Hindlimb muscle (tissue), 1 donor: ENCODE measurements at places on chromosomes 5 and 9. TPM values are rescaled to one million over a fixed set of nuclear protein-coding genes. Genes with fewer than 3 reads are reported as not detected.
A peak's percentile ranks its signal among the peaks of the same experiment; 100 is the strongest.

- no peak for DNase-seq
Measured at GRCh38 chr5:172104801-172105701, 83.0 kb downstream of the STK10 start.

- DNase-seq: no peak
Measured at GRCh38 chr9:127182901-127183746, 60.7 kb upstream of the ANGPTL2 start.

DNA sequence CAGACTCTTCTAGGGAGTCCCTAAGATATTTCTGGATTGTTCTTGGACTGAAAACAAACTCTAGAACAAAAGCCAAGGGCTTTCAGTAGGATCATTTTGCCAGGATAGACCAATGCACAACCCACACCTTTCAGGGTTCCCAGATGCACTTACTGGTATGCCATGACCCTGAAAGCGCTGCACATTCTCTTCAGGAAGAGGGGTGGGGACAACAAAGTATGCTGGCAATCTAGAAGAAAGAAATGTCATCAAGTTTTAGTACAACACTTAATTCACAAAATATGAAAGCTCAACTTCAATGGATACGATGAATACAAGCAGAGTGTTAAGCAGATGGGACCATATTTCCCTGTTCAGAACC, 57.2 kb downstream of the MTMR12 start:
- no peak for DNase-seq

- no peak for DNase-seq
Measured at GRCh38 chr9:108559432-108559831, 296.4 kb downstream of the ACTL7B start.

ST8SIA4 gene
- polyA plus RNA-seq: 6.7 TPM

DNA sequence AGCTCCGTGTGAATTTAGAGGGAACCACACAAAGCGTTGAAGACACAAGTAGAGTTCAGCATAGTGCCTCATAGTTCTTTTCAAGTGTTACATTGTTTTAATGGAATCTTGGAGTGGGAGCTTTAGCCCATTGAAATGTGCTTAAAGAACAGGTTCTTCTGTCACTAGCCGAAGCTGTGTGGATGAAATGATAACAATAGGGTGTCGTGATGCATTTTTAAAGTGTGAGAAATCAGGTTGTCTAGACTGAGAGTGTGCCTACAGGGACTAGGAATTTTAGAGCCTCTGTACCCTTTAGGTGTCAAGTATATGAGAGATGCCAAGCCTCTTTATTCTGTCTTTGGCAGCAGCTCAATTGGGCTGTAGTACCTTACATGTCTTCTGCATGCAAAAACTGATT, 83.0 kb downstream of the NDUFS4 start:
- DNase-seq: no peak

CHSY3 gene
- 4.4 TPM for polyA plus RNA-seq

DNA sequence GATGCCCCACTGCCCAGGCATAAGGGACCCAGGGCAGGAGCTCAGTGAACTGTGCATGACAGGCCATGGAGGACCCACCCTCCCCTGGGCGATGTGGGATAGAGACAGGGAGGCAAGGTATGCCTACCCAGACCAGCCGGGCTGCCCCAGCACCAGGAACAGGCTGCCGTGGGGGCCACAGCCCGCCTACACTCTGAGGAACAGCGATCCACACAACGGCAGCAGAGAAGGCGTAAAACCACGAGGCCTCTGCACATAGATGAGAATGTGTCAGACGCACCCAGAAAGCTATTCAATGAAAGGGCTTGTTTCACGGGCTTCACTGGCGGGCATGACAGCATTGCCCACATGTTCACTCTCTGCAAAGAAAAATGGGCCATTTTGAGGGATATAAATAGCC, 49.5 kb downstream of the SEMA4D start:
- DNase-seq: no peak

- DNase-seq: no peak
Measured at GRCh38 chr9:116100711-116101121, 52.9 kb upstream of the PAPPA start.

GRCh38 chr5:128234928-128235641, 151.5 kb downstream of the SLC12A2 start:
- DNase-seq: no peak

DNA sequence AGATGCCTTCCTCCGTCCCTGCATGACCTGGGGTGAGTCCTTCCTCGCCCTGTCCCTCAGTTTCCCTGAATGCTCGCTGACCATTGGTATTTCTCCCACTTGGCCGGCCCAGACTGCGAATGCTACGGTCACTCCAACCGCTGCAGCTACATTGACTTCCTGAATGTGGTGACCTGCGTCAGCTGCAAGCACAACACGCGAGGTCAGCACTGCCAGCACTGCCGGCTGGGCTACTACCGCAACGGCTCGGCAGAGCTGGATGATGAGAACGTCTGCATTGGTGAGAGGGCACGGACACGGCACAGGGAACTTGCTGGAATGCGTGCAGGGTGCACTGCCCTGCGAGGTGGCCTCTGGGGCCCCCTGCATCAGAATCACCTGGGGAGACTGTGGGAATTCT, 77.1 kb downstream of the NTNG2 start:
- no peak for DNase-seq

DNA sequence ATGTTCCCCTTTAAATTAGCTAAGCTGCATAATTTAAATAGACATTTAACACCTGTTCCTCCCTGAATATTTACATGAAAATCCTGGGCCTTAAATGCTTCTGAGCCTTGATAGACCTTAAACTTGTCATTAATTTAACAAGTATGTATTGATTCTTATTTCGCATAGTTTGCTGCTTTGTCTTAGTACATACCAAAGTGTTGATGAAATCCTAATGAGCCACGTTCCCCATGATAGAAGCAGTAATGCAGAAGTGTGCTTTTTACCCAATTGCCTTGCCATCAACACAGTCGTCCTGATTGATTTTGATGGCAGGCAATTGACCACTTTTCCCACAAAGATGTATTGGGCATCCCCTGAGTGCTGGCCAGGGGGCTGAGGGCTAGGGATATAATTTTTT, 213.5 kb downstream of the SGCD start:
- no peak for DNase-seq

- DNase-seq: peak; percentile 71
Measured at GRCh38 chr5:151115272-151115905, 34.6 kb upstream of the TNIP1 start.

- DNase-seq: no peak
Measured at GRCh38 chr5:80962630-80963520, 2.7 kb downstream of the RASGRF2 start.

- no peak for DNase-seq
Measured at GRCh38 chr9:113125386-113126035, 25.3 kb upstream of the SLC31A2 start.

DNA sequence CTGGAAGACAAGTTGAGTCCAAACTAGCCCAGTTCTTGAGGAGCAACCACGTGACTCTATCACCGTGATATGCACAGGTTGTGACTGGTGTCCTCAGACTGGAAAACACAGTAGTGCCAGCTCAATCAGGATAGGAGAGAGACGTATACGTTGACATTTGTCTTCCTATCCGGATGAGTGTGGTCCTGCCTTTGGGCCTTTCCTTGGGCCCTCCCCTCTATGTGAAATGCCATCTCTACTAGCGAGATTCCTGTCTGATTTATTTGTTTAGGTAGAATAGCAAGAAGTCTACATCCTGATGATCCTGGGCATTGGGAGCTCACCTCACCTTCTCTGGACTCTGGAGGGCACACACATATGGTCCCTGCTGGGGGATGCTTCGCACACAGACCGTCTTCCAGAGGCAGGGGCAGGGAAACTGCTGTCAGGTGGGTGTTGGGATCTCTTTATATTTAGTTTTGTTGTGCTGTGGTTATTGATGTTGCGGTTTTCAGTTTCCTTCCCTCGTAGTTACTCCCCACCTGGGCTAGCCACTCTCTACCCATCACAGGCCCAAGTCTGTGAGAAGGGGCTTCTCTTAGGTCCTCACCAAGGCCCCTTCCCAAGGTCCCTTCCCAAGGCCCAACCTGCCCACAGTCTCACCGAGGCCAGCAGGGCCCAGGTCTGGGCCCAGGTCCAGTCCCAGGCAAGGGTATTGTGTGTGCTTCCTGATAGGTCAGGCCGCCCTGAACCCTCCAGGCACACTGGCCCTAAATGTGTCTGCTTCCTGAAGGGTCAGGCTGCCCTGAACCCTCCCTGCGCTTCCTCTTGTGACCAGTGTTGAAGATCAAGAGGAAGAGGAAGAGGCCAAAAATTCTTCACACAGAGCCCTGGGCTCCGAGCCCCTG, 19.0 kb upstream of the SPINK4 start:
- no peak for DNase-seq

- DNase-seq: no peak
Measured at GRCh38 chr5:88606626-88607025, 276.4 kb downstream of the MEF2C start.

GRCh38 chr9:89774858-89775370, 170.1 kb downstream of the GADD45G start:
- no peak for DNase-seq

DNA sequence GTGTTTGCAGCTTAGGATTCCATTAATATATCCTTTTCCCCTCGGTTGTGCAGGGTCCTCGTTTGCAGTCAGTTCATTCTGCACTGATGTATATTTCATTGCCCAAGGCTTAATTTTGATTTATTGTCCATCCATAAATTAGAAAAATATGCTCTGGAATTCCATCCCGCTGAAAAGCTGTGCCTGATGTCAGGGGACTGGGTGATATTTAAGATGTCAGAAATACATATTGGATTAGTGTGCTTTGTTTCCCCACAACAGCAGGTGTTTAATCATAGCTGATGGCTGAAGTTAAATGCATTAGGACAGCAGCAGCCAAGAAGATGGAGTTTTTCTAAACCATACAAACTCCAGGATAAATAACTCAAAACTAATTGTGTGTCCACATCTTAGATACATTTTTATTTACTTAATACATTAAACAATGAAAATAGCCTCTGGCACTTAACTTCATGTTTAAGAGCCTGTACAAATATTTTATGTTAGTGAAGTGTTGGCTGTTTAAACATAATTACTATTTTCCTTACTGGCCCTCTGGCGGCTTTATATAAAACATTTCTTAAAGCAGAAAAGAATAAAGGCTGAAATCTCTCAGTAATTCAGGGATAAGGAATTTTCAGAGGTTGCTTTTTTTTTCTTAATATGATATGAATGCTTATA, 170.4 kb upstream of the TBCA start:
- DNase-seq: no peak

DNA sequence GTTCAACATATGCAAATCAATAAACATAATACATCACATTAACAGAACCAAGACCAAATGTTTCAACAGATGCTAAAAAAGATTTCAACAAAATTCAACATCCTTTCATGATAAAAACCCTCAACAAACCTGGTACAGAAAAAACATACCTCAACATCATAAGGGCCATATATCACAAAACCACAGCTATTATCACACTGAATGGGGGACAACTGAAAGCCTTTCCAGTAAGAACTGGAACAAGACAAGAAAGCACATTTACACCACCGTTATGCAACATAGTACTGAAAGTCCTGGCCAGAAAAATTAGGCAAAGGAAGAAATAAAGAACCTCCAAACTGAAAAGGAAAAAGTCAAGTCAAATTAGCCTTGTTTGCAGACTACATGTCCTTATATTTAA, 93.6 kb downstream of the DTWD2 start:
- no peak for DNase-seq

DNA sequence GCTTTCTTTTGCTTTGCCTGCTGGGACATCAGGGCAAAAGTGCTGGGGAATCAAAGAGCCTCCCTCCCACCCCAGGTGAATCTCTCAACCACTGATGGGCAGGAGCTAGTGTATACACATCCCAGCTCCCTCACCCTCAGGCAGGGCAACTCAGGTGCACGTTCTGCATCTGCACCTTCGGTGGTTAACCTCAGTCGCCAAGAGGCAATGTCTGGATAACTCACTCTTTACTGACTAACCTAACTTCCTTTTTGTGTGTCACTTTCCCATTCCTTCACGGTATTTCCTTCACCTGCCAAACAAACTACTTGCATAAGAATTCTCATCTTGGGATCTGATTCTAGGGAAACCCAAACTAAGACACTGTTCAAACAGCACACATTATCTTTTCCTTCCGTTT, 26.3 kb downstream of the CNTFR start:
- DNase-seq: no peak

DNA sequence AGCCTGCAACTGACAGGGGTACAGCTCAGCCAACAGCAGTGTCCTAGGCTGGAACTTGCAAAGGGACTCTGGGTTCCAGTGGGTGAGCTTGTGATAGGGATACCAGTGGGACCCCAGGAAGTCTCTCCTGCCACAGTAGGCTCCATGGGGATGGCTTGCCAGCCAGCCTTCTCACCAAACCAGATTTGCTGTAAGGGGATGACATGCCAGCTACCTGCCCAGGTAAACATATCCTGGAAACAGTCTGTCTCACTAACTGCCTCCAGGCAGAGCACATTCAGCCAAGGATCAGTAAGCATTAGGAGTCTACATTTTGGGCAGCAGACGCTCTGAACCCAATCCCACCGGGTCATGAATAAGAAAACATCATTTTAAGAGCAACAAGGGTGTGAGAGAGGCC, 49.9 kb downstream of the SIL1 start:
- DNase-seq: no peak

KIF12 gene
- polyA plus RNA-seq: 0.52 TPM

DNA sequence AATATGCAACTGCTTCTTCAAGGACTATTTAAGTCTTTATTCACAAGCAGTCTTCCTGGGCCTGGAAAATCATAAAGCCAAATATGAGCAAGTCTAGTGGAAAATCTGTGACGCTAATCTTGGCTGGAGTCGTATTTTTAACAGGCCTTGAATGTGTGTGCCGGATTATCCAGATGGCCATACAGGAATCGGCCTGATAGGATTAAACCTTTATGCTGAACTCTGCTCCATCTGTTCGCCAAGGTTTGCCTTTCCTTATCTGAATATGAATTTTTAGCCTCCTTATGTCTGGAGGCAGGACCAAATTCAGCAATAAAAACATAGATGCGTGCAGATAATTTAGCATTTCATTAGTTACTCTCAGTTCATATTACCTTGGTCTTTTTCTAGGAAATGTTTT, 294.5 kb downstream of the EBF1 start:
- peak; percentile 94 for DNase-seq

GFPT2 gene
- 10.8 TPM for polyA plus RNA-seq

GRCh38 chr5:39485079-39485478, 60.3 kb upstream of the DAB2 start:
- DNase-seq: no peak

DNA sequence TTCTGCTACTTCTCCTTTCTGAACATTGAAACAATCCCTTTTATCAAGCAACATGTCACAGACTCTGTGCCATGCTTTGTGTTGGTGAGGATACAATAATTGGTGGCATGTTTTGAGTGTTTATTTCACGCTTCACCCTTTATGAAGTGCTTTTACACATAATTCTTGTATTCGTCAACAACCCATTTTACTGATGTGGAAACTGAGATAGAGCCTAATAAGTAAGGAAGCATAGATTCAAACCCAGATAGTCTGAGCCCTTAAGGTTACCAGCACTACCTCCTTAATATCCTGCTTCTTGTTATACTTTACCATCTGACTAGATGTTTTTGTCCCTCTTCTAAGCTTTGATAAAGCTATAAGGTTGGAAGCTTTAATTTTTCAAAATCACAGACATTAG, 49.3 kb upstream of the TTC23L start:
- DNase-seq: no peak

GRCh38 chr5:61575103-61575502, 243.0 kb downstream of the ZSWIM6 start:
- no peak for DNase-seq

GRCh38 chr5:25150819-25151218, 506.0 kb upstream of the CDH10 start:
- no peak for DNase-seq

GRCh38 chr9:72579190-72579589, 57.8 kb downstream of the TMC1 start:
- no peak for DNase-seq
